ENCODE measurements at places on chromosomes 3 and 15.
A peak's percentile ranks its signal among the peaks of the same experiment; 100 is the strongest.

DNA sequence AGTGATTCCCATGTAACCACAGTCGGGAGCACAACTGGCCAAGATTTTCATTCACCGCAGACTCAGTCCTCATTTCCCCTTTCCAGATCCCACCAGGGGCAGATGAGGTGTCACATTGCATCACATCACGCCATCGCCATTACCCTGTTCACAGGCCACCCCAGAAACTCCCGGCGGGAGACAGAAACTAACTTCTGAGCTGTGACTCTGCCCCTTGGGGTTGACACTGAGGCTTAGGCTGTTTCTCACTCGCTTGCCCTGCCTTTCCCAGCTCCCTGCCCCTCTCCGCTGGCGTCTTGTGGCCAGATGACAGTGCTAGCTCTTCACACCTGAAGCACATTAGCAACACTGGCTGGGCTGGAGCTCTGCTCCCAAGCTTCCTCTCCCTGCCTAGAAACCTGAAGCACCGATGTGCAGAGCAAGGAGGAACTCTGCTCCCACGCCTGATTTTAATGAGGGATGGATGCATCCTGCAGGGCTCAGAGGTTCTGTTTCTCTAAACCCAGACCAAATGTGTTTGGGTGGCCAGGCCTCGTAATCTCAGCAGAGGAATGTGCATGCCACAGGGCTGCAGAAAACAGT lies 88.8 kb upstream of the CTDSPL start:
- no peak for DNase-seq

GRCh38 chr3:187777331-187777941 lies 32.2 kb upstream of the BCL6 start:
- DNase-seq, result peak; percentile 66

- no peak for DNase-seq
Measured at GRCh38 chr3:147915057-147915456, 505.9 kb downstream of the ZIC1 start.

DNA sequence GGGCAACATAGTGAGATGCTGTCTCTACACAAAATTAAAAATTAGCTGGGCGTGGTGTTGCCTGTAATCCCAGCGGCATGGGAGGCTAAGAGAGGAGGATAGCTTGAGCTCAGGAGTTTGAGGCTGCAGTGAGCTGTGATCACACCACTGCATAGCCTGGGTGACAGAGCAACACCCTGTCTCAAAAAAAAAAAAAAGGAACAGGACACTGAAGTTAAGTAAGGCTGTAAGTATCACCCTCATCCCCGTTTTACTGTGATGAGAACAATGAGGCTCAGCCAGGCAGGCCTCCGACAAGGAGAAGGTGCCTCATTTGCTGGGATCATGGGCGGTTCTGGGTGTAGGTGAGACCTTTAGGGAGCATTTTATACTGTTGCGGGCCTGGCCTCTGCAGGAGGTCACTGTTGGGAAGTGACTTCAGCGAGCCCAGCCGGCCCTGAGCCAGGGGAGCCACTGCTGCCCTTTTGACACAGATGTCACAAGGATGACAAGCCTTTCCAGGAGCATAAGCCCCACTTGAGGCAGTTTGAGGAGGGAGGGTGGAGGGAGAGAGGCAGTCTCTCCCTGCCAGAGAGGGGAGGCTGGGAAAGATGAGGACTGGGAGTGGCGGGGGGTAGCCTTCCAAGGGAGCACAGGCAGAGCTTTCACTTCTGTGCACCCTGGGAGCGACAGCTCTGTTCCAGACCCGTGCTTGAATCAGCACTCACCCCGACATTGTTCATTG lies 30.8 kb downstream of the IRAK2 start:
- no peak for DNase-seq

DNA sequence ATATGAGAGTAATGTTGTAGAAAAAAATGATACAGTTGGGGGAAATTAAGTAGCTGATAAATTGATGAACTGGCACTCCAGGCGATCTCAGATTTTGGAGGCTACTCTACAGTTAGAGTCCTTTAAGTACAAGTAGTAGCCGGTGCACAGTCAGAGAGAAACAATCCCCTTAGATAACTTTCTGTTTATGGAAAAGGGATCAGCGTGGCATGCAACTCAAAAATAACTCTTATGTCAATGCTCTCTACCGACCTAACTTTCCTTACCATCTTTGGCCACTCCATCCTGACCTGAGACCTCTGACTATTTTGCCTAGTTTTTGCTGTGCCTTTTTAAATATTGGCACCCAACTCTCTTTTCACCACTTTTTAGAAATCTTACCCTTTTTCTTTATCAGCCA lies 299.6 kb downstream of the UNC13C start:
- DNase-seq, result no peak

DNA sequence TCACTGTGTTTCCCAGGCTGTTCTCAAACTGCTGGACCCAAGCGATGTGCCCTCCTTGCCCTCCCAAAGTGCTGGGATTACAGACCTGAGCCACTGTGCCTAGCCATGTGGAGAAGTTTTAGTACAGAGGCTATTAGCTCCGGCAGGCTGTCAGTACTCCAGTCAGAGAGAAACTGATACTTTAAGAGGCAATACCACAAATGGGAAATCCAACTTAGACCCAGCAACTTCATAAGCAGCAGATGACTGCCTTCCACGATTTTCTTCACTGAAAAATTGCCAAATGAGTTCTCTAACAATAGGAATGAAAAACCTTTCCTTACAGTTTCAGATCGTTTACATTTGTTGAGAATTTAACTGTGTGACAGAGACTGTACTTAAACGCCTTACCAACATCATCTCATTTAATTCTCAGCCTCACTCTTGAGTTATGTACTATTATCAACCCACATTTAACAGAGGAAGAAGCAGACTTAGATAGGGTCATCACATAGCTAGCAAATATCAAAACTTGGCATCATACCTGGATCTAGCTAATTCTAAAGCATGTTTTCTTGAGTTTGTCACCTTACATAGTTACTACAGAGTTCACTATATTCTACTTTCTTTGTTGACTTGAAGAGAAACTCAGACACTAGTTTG lies 127.4 kb downstream of the TCF12 start:
- no peak for DNase-seq

- no peak for DNase-seq
Measured at GRCh38 chr15:41688671-41689070, 28.5 kb downstream of the MGA start.

- DNase-seq, result no peak
Measured at GRCh38 chr15:90883976-90884718, at the start of gene FES. Gene FES (plus strand): TSS chr15:90884504. CDS start chr15:90885046, 542 bp downstream.

GRCh38 chr3:100158918-100159330 lies 44.6 kb upstream of the FILIP1L start:
- no peak for DNase-seq

- DNase-seq, result no peak
Measured at GRCh38 chr3:184085389-184085852, 11.4 kb upstream of the HTR3E start.

- no peak for DNase-seq
Measured at GRCh38 chr3:183081459-183082183, 17.7 kb downstream of the MCCC1 start.

DNA sequence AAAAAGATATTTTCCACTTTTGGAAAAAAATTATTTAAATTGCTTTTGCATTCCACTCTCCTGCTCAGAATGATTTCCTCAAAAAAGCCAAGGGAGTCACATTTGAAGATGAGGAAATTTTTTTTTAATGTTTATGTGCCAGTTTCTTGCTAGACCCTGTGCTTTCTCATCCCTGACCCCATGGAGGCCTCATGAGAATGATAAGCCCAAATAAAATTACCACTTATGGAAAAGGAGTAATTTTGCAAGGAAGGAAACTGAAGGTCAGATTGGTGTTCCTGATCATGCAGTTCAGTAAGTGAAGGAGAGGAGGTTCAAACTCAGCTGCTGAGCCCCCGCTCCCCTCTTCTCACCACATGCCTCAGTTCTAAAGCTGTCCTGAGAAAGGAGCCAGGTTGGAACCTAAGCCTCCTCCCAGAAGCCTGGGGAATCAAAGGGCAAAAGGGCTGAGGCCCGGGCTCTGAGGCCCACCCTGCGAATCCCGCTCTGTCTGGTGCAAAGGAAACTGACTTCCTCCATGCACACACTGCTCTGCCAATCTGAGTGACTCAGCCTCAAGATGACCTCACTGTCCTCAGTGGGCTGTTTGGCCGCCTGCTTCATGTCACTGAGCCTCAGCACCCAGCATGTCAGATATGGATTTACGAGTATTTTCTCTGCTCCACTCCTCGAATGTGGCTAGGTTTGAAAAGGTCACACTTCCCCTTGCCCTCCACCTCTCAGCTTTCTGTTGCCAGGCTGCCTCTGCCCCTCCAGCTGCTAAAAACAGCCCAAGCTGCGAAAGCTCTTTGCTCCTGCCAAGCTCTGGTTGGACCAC lies 56.9 kb upstream of the FLNB start:
- DNase-seq, result peak; percentile 21

DNA sequence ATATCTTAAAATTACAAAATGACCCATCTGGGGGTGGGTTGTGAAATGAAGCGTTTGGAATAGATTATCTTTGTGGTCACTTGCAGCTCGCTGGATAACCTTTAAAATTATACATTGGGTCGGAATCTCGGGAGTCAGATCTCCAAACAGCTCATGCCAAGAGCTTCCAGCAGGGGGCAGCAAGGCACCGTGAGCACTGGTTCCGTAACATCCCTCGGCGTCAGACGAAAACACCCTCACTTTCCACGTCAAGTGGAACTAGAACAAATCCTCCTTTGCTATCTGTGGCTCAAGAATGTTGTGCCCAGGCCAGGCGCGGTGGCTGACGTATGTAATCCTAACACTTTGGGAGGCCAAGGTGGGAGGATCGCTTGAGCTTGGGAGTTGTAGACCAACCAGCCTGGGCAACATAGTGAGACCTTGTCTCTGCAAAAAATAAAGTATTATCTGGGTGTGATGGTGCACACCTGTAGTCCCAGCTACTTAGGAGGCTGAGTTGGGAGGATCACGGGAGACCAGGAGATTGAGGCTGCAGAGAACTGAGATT lies 31.1 kb downstream of the UMPS start:
- peak; percentile 69 for DNase-seq

DNA sequence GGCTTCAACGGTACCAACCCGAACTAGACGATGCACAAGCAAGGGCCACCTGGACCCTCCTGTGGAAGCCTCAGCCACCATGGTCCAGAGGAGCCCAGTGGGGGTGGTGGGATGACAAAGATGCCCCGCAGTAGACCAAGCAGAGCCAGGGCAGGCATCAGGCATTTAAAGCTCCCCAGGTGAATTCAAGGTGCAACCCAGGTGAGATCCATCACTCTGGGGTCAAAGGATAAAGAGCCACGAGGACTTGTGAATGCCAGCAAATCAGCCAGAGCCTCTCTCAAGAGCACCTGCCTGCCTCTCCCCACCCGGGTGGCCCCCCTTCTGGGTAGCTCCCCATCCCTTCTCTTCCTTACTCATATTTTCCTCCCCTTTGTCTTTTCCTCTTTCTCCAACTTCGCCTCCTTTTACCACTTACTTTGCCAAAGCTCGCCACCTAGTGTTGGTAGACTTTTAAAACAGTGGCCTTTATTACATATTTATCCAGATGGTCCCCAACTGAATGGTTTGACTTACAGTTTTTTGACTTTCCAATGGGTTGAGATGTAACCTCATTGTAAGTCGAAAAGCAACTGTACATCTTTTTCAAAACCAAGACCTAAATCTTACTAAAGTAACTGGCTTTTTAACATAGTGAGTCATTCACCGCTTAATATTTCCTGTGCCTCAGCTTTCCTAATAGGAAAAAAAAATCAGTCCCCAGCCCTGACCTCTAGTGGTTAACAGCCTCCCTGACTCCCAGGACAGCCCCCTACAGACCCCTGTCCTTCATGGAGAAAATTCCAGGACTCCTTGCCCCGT lies 18.8 kb downstream of the PLA2G4F start:
- peak; percentile 31 for DNase-seq

DNA sequence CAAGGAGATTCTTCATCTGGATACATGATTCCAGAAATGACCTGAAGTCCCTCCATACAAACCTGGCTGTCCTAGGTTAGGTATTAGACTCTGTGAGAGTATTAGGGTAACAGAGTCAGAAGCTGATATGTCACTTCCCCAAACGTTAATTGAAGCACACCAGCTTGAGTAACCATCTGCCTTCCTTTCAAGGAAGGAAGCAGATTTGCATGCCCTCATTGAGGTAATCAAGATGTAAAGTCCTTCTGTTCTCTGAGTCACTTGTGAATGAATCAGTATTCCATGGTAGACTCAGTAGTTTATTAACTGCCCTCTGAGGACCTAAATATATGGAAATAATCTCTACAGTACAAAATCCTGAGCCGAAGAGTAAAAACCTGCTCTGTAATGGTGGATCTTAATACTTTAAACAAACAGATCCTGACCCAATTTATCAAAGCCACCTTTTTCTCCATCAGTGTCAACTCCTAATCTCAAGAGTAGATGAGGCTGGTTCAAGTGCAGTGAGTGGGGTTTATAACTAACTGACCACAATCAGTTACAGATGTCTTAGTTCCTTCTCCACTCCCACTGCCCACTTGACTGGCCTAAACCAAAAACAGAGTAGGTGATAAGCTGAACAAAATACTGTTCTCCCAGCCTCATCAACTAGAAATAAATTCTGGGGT lies 246.2 kb upstream of the CHRM5 start:
- peak; percentile 12 for DNase-seq

DNA sequence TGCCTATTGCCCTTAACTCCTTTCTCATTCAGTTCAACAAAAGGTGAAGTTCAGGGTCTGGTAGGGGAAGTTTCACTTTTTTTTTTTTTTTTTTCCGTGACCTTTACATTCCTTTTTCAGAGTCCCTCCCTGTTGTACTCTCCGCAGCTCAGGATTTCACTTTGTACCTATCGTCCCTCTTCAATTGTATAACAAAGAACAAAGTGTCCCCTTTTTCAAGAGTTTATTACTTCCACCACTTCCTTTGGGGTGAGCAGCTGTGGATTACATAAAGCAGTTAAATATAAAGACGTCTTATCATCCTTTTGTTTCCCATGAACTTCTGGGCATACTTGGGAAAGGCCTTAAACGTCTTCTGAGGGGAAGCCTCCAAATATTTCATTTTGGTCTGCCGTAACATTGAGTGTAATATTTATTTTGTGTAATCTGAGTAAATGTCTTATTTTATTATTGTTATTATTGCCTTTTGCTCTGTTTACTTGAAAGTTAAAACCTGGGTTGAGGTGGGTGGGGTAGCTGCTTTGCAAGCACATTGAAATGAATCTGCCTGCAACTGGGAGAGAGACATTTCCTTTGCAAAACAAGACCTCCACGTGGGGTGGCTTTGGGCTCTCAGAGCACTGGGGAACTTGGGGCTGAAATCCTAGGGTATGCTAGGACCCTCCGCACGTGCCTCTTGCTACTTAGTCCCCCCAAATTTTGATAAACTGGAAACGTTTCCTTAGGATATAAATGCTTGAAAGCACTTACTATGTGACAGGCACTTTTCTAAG lies 169.4 kb downstream of the MCTP2 start:
- no peak for DNase-seq

- no peak for DNase-seq
Measured at GRCh38 chr15:38706956-38707355, 142.3 kb upstream of the RASGRP1 start.

- DNase-seq, result no peak
Measured at GRCh38 chr3:105040026-105040622, 326.6 kb upstream of the ALCAM start.

DNA sequence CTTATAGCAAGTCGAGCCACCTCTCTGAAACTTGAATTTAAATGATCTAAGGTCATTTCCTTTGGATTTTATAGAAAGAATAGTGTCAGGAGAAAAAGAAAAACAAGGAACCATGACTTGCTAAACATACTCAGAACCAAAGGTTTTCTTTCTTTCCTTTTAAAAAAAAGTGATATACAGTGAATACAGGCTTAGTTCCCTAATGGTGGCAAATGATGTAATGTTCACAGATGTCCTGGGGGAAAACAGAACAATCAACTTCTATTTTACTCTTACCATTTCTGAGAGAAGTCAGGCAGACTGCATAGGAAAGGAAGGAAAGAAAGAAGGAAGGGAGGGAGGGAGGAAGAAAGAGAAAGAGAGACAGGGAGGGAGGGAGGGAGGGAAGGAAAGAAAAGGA lies 56.5 kb downstream of the ST6GAL1 start:
- no peak for DNase-seq
